ENCODE measurements at places on chromosomes 6 and 20.

GRCh38 chr6:150670311-150670710 is 70.6 kb downstream of the PLEKHG1 start:
- DNase-seq = no peak

DNA sequence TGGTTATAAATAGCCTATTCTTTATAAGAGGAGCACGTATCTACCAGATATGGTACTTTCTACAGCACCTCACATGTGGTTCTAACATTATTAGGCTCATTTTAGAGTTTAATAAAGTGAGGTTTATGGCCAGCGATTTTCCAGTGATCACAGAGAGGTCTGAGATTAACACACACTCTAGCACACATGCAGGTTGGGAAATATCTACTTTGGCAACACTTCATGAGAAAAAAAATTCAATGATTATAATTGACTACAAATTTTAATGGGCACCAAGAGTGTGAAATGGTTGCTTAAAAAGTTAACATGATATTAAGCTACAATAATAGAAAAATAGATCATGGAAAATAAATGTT is 693 bp upstream of the KLHL31 start:
- DNase-seq = no peak

GRCh38 chr6:136952714-136953260 is 30.7 kb downstream of the SLC35D3 start:
- DNase-seq = no peak

GRCh38 chr6:134502614-134503549 is 185.0 kb upstream of the SGK1 start:
- DNase-seq = no peak

- no peak for DNase-seq
Measured at GRCh38 chr6:32115623-32116022, 6.5 kb upstream of the TNXB start.

GRCh38 chr6:18388942-18389341 is 1.8 kb downstream of the RNF144B start:
- DNase-seq = no peak

GRCh38 chr6:39669207-39669972 is 55.8 kb downstream of the KIF6 start:
- no peak for DNase-seq

DNA sequence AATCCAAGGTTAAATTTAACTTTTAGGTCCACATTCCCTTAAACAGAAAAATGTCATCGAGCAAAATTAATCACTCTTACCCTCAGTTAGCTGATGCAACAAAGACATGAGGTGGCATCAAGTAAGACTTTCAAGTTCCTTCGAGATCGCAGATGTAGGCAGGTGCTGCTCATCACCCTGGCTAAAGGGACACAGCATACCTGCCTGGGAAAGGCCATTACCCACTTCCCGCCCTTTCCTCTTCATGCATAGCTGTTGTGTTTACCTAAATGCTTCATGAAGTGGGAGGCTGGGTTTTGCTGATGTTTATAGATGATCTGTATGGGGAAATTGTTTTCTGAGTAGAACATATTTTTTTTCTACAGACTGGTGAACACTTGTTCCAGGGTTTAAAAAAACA is 67.7 kb downstream of the GFRA4 start:
- DNase-seq = no peak

- DNase-seq = no peak
Measured at GRCh38 chr6:158405933-158406332, 93.7 kb downstream of the TULP4 start.

DNA sequence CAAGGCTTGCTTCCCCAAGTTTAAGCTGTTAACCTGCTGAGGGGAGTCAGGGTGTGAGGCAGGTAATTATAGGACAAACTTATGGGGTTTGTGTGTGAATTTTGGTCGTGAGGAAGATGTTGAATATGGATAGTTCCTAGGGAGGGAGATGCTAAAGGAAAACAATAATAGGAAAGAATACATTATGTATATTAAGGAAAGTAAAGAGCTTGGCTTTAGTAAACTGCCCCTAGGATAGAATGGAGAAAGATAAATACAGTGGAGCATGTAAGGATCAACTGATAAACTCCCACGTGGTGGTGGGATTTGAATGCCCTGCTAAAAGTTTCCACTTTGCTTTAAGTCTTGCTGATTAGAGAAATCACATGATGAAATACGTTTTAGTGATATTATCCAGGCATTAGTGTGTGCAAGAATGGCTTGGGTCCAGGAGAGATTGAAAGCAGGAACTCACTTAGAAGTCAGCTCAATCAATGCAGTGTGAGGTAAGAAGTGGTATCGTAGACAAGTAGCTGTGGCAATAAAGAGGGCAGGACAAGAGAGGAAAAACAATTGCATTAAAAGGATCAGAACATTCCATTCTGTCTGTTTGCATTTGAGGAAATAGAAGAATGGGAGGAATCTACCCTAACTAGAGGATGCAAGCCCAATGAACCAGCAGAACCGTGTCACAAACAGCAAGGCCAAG is 52.5 kb downstream of the RPS12 start:
- no peak for DNase-seq

- DNase-seq = no peak
Measured at GRCh38 chr20:39311851-39312506, 349.8 kb downstream of the DHX35 start.

DNA sequence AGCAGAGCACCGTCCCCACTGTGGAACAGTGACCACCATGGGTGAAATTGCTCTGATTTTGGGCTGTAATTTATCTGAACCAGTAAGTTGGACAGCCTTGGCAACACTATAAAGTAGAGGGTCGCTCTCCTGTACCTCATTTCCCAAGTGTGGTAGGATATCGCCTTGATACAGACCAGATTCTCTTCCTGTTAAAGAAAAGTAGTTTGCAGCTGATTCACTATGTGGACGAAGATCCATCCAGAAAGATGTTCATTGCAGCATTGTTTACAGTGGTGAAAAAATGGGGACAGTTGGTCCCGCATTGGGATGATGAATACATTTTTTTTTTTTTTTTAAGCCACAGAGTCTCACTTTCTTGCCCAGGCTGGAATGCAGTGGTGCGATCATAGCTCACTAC is 74.3 kb downstream of the SLX4IP start:
- no peak for DNase-seq

- DNase-seq = no peak
Measured at GRCh38 chr6:128827675-128828464, 55.1 kb upstream of the LAMA2 start.

DNA sequence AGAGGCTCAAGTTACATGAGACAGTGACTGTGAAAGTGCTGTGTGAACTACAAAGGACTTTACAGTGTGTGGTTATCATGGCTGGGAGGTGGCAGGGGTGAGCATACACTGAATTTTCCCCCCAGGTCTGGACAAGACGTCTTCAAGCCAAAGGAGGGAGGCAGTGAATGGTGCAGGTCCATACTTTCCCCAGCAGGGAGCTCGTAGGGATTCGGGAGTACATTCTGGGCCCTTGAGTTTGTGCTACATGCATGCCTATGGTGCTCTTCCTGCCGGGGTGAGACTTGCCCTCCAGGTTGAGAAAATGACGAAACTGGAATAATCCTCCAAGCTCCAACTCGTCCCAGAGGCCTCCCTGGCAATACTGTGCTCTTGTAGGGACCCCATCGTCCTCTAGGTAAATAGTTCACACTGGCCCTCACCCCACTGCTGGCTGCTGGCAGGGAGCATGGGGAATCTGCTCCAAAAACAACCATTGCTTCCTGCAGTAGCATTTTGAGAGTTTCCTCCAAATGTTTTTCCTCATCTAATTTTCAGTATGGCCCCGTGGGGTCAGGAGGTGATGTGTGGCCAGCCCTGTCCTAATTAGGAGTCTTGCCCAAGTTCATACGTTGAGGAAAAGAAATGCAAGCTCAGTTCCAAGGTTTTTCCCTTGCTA is 57.6 kb downstream of the ZNF831 start:
- no peak for DNase-seq

GRCh38 chr20:16283307-16283706 is 289.9 kb downstream of the KIF16B start:
- no peak for DNase-seq

GRCh38 chr20:8398263-8399051 is 266.4 kb downstream of the PLCB1 start:
- no peak for DNase-seq

DNA sequence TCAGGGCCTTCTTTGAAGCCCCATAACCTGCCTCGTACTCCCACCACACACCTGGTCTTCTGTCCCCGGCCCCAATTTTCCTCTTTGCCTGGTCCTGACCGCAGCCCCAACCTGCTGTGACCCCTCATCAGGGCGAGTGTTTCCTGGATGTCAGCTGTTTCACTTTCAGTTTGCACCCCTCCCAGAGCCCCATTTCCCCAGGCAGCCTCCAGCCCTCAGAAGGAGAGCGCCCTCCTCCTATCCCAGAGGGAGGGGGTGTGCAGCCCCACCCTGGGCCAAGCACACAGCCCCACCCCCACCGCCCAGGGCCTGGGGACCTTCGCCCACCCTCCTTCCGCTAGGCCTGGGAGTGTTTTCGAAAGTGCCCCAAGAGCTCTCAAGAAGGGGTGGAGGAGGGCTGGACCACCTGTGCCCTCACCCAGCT is 1.5 kb downstream of the BAK1 start:
- no peak for DNase-seq

GRCh38 chr20:37955511-37955910 is 52.6 kb downstream of the VSTM2L start:
- DNase-seq = no peak

DNA sequence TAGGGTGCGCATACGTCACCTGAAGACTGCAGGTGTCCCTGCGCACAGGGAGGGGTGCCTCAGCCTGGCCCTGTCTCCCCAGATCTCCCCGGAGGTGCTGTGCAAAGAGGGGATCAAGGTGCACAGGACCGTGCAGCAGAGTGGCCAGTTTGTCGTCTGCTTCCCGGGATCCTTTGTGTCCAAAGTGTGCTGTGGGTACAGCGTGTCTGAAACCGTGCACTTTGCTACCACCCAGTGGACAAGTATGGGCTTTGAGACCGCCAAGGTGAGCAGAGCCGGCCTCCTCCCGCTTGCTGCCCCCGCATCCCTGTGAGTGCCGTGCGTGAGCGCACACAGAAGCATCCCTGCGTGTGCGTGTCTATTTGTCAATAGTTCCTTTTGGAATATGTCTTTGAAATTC is 150.7 kb downstream of the DTNBP1 start:
- DNase-seq = no peak

GRCh38 chr6:44266347-44266746 is 996 bp upstream of the NFKBIE start:
- no peak for DNase-seq

GRCh38 chr20:63602321-63602720 is 24.6 kb downstream of the GMEB2 start:
- no peak for DNase-seq

GRCh38 chr6:100504786-100505737 is 40.3 kb upstream of the SIM1 start:
- no peak for DNase-seq

- DNase-seq = no peak
Measured at GRCh38 chr20:1711826-1712601, 54.4 kb upstream of the SIRPG start.

- no peak for DNase-seq
Measured at GRCh38 chr20:54680872-54681619, 205.7 kb downstream of the DOK5 start.

DNA sequence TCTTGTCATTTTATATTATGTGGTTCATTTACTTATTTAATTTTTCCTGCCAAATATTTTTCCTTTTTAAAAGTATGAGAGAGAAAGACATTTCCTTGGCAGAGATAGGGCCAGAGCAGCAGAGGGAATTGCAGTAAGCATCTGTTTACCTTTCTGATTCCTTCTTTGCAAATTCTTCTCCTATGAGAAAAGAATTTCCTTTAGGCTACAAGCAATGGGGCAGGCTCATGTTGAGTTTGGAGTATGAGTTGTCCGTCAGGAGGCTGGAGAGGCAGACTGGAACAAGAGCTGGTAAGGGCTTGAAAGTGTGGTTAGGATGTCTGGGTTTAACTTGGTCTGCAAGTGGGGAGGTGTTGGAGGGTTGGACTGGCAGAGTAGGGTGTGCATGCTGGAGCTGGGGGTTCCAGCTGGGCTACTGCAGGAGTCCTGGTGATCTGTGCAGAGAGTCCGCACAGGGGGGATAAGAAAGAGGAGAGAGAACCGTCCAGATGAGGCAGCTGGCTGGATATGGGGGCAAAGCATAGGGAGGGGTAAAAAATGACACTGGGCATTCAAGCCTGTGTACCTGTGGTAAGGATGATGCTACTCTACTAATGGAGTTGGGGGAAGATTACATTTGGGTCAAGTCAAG is 19.7 kb downstream of the TIAM2 start:
- no peak for DNase-seq

GRCh38 chr20:8471465-8471864 is 339.4 kb downstream of the PLCB1 start:
- no peak for DNase-seq

DNA sequence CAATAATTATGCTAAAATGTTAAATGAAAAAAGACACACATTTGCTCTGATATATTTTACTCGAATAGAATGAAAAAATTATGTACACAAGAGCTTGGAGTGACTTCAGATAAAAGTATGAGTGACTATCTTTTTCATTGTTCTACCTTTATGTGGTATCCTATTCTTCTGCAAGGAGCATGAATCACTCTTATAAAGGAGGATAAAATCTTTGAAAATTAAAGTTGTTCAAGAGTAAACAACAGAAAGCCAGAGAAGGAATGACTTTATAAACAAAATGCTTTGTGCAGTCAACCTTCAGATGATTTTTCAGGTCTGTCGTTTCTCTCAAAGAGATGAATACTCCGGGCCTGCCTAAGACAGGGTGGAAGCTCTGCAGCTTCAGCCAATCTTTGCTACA is 215.3 kb downstream of the FOXA2 start:
- DNase-seq = no peak

- no peak for DNase-seq
Measured at GRCh38 chr6:165820934-165821333, 157.9 kb upstream of the PDE10A start.

DNA sequence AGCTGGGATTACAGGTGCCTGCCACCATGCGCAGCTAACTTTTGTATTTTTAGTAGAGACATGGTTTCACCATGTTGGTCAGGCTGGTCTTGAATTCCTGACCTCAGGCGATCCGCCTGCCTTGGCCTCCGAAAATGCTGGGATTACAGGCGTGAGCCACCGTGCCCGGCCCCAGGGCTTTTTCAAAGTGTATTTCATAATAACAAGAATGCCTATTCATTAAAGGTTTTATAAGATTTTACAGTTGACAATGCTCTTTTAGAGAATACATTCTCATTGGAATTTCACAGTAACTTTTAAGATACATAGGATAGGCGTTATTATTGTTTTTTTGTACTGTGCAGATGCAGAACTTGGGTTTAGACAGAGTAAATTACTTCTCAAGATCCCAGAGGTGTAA is 52.6 kb upstream of the PTPRK start:
- no peak for DNase-seq

GRCh38 chr6:149129371-149130077 is 188.0 kb upstream of the TAB2 start:
- DNase-seq = no peak

DNA sequence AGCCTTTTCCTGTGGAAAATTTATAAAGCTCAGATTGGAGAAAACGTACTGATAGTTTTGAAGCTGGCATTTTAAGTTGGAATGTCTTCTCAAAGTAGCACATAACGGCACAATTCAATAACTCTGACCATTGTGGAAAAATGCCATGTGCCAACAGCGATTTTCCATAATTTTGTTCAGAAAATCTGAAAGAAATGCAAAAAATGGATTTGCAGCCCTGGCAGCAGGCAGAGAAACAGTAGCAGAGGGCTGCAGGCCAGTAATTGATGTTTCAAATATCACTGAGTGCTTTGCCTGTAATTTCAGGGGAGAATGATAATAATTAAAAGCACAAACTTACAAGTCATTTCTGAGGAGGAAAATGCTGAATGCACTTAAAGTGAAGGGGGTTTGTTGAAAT is 507.4 kb downstream of the MAFB start:
- no peak for DNase-seq

Measured in esophagus squamous epithelium (tissue), 5 donors.